ENCODE measurements at places on chromosomes 13 and 19.
A peak's percentile ranks its signal among the peaks of the same experiment; 100 is the strongest.

DNA sequence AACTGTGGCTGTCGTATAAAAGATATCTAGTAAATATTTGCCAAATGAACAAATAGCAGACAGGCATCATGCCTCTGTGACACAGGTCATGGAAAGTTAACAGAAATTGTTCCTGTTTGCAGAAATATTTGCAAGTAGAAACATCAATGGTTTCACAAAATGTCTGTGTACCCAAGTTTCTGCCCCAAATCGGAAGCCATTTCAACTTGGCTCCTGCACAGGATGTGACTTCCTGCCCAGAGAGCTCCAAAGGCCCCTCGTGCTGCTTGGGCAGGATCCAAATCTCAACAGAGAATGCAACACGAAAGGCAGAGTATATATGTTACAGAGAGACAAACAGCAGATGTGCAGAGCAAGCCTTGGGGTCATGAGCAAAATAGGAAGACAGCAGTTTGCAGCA, 95.5 kb upstream of the SERP2 start:
- DNase-seq = no peak

GRCh38 chr19:55447421-55448174, 4.5 kb upstream of the SHISA7 start:
- DNase-seq = no peak

DNA sequence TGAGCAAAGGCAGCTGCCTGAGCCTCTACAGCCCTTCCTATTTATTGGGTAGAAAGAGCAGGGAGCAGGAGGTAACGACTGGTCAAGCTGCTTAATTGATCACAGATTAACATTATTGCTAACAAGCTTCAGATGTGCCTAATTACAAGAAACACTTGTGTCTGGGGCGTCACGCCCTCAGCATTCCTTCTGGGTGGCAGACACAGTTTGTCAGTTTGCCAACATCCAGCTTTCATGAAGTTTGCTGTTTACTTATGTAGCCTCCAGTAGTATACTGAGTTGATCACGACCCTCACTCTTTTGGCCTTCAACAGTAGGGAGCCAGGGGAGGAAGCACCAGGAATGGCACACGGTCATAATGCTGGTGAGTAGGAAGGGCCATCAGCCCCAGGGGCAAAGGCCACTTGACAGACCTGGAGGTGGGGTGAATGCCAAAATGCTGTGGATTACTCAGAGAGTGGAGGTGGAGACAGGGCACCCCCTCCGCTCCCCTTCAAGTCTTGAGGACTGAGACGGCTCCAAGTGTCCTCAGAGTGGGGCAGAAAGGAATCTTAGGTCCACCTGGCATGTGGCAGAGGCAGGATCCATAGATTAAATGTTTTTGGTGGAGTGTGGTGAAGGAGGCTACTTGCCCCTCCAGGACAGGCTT, 34.9 kb upstream of the PSPC1 start:
- DNase-seq = no peak

DNA sequence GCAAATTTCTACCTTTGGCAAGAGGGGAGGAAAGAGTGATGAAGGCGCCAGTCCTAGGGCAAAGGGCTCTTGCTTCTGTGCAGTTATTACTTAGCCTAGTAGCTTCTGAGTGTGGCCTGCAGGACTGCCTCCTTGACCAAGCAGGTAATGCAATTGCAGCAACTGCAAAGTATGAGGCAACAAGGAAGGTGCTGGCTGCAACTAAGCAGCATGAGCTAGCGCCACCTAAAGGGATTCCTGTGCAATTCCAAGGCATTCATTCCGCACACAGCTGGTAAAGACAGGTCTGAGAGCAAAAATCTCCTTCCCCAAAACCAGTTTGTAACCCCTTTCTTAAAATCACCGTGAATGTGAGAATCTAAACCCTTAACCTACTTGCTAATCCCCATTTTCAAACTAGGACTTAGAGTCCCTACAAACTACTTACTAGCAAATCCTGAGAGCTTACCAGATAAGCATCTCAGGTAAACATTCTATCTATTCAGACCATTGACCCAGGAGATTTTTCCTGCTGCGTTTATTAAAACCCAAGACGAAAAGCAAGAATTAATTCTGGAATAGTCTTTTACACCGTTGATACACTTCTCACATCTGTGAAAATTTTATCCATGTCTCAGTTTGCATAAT, 62.9 kb downstream of the DCT start:
- no peak for DNase-seq

- DNase-seq = no peak
Measured at GRCh38 chr19:2587001-2587719, 111.2 kb downstream of the GADD45B start.

DNA sequence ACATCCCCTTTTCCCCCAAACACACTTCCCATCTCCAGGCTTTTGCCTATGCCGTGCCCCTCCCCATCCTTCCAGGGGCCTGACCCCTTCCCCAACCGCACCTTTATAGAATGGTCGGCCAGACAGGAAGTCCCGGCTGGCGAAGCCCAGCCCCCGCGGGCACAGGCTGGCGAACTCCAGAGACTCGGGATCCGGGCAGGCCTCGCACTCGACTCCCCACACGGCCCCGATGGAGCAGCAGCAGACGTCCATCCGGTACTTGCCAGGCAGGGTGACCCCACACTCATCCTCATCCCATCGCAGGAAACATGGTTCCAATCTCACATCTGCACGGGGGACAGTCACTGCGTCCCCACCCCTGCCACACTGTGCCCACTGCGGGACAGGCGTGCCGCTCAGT, 25.7 kb downstream of the FBN3 start:
- no peak for DNase-seq

GRCh38 chr19:42115219-42115618, 17.0 kb downstream of the POU2F2 start:
- no peak for DNase-seq

DNA sequence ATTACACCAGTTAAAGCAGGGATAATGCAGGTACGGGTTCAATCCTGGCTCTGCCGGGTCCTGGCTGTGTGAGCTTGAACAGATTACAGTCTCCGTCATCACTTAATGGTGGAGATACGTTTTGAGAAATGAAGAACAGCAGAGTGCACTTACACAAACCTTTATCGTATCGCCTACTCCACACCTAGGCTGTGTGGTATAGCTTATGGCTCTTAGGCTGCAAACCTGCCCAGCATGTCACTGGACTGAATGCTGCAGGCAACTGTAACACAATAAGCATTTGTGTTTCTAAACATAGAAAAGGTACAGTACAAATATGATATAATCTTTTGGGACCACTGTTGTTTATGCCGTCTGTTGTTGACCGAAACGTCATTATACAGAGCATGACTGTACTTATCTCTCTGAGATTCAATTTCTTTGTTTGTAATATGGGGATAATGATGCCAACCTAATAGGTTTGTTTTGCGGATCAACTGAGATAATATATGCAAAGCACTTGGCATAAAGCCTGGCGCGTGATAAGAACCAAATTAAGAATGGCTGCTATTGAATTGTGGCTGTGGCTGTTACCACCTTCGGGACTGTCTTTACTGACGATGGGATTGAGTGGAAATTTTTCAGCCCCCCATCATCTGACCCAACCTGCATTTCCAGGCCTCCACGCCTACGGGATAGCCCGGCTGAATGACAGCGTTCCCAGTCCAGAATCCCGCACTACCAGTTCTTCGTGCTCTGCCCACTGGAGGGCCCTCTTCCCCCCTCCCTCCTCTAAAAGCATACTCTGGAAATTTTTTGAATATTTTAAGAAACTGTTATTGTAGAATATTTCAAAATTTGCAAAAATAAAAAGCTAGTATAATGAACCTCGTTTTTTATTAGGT, 11.2 kb downstream of the KRTDAP start:
- no peak for DNase-seq

- DNase-seq = peak; percentile 36
Measured at GRCh38 chr19:28878862-28879566, 333.9 kb downstream of the UQCRFS1 start.

GRCh38 chr13:22210134-22210930, 539.5 kb downstream of the FGF9 start:
- DNase-seq = no peak

- no peak for DNase-seq
Measured at GRCh38 chr13:36997716-36998427, 1.3 kb downstream of the ALG5 start.

GRCh38 chr19:18306888-18307260, 16.0 kb downstream of the LSM4 start:
- no peak for DNase-seq

- DNase-seq = no peak
Measured at GRCh38 chr13:93522501-93522900, 295.9 kb downstream of the GPC6 start.

- DNase-seq = no peak
Measured at GRCh38 chr19:54928299-54928698, 19.0 kb downstream of the NLRP7 start.

DNA sequence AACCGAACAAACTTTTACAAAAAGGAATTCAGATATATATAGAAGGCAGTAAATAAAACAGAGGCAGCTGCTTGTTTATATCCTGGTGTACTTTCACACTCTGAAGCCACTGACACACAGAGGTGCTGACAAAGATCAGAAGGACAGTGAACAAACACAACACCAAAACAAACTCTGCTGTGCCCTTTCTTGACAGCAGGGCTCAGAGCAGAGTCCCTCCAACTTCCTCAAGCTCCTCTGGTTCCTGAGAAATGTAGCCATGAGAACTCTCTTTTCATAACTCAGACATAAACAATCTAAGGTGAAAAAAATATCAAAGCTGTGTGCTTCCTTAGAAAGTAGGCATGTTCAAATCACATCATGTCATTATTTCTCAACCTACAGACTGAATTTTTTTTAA, 1052.8 kb upstream of the SPRY2 start:
- DNase-seq = no peak

- no peak for DNase-seq
Measured at GRCh38 chr13:82480415-82480814, 1401.9 kb downstream of the SLITRK1 start.

DNA sequence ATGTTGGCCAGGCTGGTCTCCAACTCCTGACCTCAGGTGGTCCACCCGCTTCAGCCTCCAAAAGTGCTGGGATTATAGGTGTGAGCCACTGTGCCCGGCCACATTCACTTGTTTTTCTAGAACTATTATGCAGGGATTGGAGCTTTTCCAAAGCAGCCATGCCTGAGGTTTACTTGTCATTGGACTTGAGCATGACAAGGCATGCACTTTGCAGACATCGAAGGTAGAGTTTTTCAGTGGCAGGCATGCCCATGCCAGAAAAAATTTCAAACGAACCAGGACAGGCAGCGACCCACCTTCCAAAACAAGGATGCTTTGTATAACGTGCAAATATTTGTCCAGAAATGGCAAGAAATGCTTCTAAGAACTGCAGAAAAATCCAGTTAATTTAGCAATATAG, 17.7 kb downstream of the PNMA8A start:
- no peak for DNase-seq

DNA sequence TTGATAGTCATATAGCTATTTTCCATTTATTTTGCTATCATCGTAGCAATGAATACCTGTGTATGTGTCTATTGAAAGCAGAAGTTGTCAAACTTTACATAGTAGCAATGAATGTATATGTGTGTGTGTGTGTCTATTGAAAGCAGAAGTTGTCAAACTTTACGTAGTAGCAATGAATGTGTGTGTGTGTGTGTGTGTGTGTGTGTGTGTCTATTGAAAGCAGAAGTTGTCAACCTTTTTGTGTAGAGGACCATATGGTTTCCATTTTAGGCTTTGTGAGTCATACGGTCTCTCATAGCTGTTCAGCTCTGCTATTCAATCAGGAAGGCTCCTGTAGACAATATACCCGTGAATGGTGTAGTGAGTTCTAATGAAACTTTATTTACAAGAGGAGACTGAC, 20.8 kb downstream of the NLRP4 start:
- DNase-seq = no peak

DNA sequence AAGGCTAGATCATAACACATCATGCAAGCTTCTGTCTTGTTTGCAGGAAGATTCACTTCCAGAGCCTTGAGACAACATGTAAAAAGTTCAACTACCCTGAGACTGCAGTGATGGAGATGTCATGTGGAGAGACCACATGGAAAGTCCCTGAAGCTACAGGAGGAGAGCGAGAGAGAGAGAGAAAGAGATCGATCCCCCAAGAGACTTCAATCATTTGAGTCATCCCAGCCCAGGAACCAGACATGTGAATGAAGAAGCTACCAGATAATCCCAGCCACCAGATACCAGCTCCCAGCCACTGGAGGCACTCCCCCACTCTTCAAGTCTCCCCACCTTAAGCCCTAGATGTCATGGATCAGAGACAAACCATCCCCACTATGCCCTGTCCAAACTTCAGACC, 10.7 kb upstream of the EVI5L start:
- no peak for DNase-seq

GRCh38 chr19:41849067-41849466, 4.2 kb downstream of the DMRTC2 start:
- DNase-seq = no peak

GRCh38 chr19:14222886-14223285, 16.9 kb upstream of the ADGRL1 start:
- no peak for DNase-seq

- no peak for DNase-seq
Measured at GRCh38 chr13:104810242-104810641, 1725.2 kb downstream of the EFNB2 start.

- no peak for DNase-seq
Measured at GRCh38 chr13:70959035-70959775, 851.0 kb upstream of the KLHL1 start.

DNA sequence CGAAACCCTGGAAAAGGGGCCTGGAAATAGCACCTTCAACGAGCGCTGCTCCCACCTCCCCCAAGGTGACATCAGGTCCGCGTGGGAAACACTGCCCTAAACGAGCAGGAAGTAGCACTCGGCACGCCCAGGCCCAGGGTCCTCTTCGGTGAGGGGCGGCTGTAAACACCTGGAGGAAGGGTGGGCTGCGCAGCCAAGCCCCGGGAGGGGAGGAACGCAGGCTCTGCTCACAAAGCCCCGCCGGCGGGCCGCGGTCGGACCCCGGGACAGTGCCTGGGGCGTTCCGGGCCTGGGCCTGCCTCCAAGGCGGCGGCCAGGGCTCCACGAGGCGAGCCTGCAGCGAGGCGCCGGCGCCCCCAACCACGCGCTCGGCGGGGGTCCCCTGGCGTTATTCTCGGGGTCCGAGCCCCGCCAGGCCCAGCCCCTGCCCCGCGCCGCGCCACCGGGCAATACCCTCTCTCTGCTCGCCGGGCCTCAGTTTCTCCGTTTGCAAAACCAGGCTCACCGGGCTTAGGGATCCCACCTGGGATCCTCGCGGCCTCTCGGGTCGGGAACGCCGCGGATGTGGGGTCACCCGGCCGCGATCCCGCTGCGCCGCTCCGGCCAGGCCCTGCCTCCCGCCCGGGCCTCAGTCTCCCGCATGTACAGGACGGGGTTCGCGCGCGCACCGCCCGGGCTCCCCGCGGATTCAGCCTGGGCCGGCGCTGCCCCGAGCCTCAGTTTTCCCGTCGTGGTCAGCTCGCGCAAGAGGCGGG, 630 bp downstream of the RNF126 start:
- peak; percentile 69 for DNase-seq

DNA sequence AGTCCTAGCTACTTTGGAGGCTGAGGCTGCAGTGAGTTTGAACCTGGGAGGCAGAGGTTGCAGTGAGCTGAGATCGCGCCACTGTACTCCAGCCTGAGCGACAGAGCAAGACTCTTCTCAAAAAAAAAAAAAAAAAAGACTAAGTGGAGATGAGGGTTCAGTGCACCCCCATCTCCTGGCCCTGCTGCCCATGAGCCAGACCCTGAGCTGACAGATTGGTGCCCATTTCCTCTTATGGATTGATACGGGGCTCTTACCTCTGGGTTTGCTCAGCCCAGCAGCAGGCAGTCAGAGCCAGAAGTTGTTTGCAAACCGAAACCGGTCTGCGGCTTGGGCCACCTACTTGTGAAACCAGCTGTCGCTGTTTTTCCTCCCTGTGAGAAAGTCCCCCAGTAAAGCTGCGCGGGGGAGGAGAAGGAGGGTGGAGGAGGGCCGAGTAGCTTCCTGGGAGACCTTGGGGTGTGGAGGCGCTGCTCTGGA, 36.9 kb downstream of the ARRDC2 start:
- DNase-seq = peak; percentile 92

All from T-helper 2 cell treated with Interferon-gamma antibody and Interleukin-4, amounts not matched to agents 5 μg/mL and 100 μg/mL, for 36 hours (primary cell).